ENCODE measurements at places on chromosomes 5 and 9.

DNA sequence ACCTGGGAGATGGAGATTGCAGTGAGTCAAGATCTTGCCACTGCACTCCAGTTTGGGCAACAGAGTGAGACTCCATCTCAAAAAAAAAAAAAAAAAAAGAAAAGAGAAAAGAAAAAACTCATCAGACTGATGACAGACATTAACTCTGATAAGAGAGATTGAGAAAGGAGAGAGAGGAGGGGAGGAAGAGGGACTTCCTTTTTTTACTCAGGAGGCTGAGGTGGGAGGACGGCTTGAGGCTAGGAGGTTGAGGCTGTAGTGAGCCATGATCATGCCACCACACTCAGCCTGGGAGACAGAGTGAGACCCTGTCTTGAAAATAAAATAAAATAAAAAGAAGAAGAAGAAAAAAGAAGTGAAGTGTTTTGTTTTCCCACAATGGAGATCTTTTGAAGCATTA, 9.7 kb upstream of the MSMP start:
- DNase-seq: no peak

- no peak for DNase-seq
These were observed 24.5 kb downstream of the SEMA6A start for GRCh38 chr5:116550082-116550481.

DNA sequence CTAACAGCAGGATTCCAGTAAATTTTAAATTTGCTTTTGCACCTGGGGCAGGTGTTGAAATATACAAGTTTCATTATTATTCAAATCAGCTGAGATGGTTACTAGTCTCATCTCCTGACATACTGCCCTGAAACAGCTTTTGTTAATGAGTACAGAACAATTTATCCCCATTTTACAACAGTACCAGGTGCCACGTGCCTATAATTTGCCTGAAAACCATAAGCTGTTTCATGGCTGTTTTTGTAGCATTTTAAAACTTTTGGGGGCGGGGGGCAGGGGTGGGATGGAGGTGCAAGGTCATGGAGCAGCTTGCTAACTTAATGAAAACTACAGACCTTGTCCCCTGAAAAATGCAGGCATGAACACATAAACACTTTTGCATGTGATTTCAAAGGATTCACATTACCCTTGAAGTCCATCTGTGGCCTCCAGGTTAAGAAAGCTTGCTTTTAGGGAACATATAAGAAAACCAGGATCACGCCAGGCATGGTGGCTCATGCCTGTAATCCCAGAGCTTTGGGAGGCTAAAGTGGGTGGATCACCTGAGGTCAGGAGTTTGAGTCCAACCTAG, 42.1 kb downstream of the TIMD4 start:
- no peak for DNase-seq

- no peak for DNase-seq
These were observed 7.2 kb upstream of the DUSP1 start for GRCh38 chr5:172777881-172778814.

DNA sequence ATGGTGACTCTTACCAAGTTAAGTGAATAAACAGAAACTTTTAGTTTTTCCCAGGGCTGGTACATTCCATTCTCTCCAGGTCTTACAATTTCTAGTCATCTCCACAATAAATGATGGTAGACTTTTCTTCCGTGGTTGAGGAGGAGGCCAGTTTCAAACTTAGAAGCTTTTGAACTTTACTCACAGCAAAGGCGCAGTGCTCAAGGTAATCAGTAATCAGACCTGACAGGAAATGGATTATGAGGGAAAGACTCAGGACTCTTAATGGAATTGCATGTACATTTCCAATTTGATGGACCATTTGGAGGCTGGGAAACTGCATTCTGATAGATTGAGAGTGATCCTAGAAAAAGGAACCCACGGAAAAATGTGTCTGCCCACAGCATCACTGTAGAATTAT, 93.7 kb downstream of the SNCAIP start:
- no peak for DNase-seq

DNA sequence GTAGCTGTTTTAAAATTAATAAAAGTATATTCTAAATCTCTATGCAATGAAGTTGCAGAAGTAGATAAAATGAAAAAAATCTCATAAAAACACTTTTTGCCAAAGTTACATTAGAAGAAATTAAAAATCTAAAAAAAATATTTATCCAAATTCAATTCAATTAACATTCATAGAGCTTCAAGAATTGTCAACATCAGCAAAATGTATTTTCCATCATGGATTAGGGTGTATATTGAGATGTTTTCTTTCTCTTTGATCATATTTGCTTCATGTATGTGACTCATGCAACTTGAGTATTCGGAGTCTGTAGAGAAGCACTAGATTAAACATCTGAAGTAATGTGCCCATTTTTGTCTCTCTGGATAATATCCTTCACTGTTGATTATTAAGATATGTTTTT, 415.3 kb upstream of the FAM174A start:
- DNase-seq: no peak

GRCh38 chr9:133144142-133144903, 19.4 kb downstream of the GBGT1 start:
- peak; percentile 90 for DNase-seq

DNA sequence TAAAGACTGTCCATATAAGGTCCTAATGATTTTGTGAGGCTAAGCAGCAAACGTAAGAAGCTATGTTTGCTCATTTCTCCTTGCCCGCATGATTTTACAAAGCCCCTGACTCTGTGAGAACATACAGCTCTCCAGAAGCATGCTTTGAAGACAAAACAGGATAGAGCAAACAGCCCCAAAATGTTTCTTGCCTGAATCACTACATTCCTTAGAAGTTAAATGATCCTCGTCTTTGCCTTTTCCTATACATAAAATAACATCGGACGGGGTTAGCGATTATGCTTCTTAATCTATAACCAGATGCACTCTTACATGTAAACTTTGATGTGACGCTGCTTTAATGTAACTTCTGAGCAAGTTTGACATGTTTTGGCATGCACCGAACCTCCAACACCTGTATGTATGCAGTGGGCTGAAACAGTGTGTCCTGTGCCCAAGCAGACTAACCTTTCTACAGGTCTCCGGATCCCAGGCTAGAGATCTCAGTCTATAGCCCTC, 353.7 kb downstream of the CETN3 start:
- no peak for DNase-seq

DNA sequence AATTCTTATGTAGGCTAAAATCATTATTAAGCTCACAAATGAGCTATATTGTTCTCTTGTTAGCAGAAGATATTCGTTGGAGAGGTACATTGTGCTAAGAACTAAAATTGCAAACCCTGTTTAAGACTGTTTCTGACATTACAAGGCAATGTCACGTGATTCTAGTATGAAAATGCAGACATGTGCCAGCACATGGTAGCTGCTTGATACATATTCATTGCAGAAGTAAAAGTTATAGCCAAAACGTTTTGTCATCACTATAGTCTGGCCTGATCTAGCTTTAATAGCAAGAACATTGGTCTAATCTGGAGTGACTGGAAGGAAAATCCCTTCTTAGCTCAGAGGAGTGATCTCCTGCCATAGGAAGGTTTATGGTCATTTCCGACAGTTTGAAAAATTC, 144.7 kb downstream of the CFAP90 start:
- no peak for DNase-seq

DNA sequence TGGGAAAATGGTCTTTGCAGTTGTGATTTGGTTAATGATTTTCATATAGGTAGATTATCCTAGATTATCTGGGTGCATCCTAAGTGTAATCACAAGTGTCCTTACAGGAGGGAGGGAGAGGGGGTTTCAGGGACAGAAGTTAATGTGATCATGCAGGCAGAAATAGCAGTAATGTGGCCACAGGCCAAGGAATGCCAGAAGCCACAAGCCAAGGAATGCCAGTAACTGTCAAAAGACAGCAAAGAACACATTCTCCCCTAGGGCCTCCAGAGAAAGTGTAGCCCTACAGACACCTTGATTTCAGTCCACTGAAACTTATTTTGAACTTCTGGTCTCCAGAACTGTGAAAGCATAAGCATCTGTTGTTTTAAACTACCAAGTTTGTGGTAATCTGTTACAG, 2074.5 kb downstream of the MAT2B start:
- no peak for DNase-seq

GRCh38 chr9:87787735-87788134, 61.8 kb downstream of the CTSL start:
- no peak for DNase-seq

GRCh38 chr5:107868650-107869409, 198.1 kb upstream of the EFNA5 start:
- no peak for DNase-seq

DNA sequence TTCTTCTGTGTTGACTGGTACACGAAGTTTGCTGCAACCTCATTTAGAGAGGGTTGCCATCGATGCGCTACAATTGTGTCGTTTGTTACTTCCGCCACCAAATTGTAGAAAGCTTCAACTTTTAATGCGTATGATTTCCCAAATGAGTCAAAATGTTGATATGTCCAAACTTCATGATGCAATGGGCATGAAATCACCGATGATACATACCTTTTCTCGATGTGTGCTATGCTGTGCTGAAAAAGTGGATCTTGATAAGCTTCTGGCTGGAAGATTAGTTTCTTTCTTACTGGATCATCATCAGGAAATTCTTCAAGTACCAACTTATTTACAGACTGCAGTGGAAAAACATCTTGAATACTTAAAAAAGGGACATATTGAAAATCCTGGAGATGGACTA, 65.7 kb downstream of the TMEM38B start:
- DNase-seq: no peak

- no peak for DNase-seq
These were observed 36.9 kb downstream of the MACIR start for GRCh38 chr5:103295424-103295823.

DNA sequence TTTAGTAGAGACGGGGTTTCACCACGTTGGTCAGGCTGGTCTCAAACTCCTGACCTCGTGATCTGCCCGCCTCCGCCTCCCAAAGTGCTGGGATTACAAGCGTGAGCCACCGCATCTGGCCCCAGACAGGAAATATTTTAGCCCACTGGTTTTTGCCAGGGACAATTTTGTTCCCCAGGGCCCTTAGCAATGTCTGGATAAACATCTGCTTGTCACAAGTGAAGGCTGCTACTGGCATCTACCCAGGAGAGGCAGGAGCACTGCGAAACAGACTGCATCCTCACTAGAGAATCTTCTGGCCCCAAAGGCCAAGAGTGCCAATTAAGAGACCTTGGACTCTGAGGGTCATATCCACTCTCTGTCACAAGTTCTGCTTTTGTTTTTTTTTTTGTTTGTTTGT, 2.4 kb upstream of the TPRN start:
- no peak for DNase-seq

DNA sequence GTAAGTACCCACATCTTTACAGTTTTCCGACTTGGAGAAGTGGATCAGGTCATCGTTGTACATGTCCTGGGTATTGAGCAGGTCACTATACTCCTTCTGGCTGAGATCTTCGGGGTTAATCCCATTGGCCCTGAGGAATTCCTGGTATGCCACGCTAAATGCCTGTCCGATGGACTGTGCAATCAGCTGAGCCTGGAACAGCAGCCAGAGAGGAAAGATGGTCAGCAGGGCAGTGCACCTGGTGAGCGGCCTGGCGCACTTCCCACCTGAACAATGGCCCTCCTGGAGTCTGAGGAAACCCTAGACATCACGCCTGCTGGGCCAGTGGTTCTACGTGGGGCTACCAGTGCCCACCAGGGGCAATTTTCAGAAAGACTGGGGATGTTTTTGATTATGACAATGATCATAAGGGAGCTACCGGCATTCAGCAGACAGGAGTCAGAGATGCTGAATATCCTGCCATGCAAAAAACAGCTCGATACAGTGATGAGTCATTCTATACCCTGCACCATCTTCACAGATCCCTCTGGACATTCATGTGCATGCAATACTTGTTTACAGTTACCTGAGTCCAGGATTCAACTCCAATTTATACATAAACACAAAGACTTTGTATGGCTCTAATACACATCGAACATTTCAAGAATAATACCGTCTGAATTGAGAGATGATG, 127.2 kb downstream of the ENTREP1 start:
- DNase-seq: no peak

DNA sequence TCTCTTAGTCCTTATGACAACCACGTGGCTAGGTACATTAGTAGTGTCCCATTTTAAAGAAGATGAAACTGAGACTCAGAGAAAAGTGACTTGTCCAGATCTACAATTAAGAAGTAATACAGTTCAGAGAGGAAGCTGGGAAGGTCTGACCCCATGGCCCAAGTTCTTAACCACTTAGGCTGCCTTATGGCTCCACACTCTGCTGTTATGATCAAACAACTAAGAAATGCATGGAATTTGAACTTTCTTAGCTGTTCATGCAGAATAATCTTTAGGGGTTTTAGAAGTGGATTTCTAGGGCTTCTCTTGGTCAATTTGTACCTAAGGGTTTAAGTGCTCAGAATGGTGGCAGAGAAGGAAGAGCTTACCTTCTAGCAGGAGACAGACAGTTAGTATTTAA, 128.0 kb upstream of the MSX2 start:
- no peak for DNase-seq

DNA sequence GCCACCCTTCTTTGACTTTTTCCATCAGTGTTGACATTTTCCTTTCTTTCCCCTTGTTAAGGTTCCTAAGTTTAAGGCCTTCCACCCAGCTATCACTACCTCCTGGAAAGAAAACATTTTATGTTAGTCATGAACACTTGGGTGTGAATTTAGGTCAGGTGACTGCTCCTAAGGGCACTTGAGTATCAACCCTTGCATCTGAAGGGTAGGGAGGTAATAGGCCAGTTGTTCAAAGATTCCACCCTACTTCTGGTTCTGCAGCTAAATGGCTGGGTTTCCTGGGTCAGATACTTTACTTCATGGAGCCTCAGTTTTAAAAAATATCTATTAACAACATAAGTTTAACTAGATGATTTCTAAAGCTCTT, 49.1 kb upstream of the OSMR start:
- no peak for DNase-seq

- DNase-seq: no peak
These were observed 483.1 kb downstream of the MAT2B start for GRCh38 chr5:163988566-163988965.

GRCh38 chr9:133184971-133185370, 21.3 kb upstream of the GBGT1 start:
- no peak for DNase-seq

DNA sequence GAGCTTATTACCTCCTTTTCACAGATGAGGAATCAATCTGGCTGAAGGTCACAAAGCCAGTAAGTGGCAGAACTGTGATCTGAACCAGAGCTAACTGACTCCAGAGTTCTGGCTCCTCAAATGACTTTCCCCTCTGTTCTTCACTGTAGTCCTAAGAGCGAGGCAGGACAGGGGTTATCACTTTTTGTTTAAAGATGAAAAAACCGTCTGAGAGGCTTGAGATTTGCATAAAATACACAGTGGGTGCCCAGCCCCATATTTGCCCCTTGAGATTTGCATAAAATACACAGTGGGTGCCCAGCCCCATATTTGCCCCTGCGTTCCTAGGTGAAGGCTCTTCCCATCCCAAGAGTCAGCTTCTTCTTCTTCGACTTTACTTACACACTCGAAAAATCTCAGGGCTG, 667 bp downstream of the FBXO10 start:
- DNase-seq: no peak

- DNase-seq: no peak
These were observed 28.5 kb upstream of the PUM3 start for GRCh38 chr9:2872250-2872930.

- DNase-seq: no peak
These were observed 129.7 kb upstream of the FBN2 start for GRCh38 chr5:128667751-128668150.

Measured in T-helper 9 cell (primary cell).